ENCODE measurements at places on chromosomes 4 and X.

- no peak for DNase-seq
Observed at GRCh38 chrX:35439034-35439660, 359.0 kb upstream of the MAGEB16 start.

GRCh38 chrX:66074920-66075879 is 35.3 kb upstream of the VSIG4 start:
- no peak for DNase-seq

DNA sequence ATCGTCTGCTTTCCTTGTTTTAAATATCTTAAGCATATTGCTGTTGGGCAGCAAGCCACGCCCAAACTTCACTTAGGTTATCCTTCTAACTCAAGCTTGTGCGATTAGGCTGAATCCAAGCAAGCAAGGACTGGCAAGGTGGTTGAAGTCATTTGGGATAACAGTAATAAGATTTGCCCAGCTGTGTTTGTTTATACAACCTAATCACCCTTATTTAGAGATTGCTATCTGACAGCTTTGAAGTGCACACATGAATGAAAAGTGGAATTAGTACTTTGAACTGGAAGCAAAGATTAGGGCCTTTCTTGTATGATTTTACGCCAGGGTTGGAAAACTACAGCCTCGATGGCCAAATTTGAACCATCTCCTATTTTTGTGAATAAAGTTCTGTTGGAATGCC is 182.1 kb downstream of the ASB9 start:
- no peak for DNase-seq

GRCh38 chr4:61003301-61003700 is 196.8 kb upstream of the ADGRL3 start:
- DNase-seq: no peak

GRCh38 chr4:189656641-189657040 is 284.0 kb upstream of the FRG1 start:
- no peak for DNase-seq

GRCh38 chr4:114986133-114986532 is 127.3 kb downstream of the NDST4 start:
- DNase-seq: no peak

GRCh38 chr4:181416966-181417365 is 826.2 kb upstream of the TENM3 start:
- DNase-seq: no peak

- DNase-seq: no peak
Observed at GRCh38 chr4:20421603-20421985, 169.9 kb downstream of the SLIT2 start.

DNA sequence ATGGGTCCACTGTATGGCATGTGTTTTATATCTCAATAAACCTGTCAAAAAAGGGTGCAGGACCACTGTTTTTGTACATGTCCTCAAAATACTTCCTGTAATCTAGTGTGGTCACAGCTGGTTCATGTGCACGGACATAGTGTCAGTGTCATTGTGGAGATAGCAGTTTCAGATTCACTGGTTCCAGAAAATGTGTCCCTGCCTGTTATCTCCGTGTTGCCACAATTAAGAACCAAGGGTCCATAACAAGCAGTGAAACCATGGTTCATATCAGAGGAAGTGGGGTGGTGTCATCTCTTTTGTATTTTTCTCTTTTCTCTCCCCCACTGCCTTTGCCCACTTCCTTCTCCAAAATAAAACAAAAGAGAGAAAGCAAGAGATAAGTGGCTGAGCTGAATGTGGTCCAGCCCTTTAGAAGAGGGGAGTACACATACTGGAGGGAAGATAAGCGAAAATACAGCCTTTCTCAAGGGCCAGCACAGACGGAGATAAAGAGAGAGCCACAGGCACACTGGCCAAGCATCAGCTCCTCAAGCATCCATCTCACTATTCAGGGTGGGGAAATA is 51.2 kb downstream of the TBL1X start:
- no peak for DNase-seq

- DNase-seq: no peak
Observed at GRCh38 chr4:140056015-140056414, 98.0 kb downstream of the MAML3 start.

DNA sequence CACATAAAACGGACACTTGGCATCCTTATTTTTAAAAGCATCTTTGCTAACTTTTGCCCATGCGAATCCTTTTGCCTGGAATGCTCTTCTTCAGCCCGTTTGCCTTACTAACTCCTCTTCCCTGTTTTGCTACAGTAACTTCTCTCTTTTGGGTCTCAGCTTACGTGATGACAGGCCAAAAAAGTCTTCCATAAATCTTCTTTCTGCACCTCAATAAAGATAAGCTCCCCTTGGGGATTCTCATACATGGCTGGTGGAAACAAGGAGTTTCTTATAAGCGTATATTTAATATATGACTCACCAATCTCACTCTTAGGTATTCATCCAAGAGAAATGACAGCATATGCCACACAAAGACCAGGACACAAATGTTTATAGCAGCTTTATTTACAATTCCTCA is 192.7 kb downstream of the RCHY1 start:
- DNase-seq: no peak

DNA sequence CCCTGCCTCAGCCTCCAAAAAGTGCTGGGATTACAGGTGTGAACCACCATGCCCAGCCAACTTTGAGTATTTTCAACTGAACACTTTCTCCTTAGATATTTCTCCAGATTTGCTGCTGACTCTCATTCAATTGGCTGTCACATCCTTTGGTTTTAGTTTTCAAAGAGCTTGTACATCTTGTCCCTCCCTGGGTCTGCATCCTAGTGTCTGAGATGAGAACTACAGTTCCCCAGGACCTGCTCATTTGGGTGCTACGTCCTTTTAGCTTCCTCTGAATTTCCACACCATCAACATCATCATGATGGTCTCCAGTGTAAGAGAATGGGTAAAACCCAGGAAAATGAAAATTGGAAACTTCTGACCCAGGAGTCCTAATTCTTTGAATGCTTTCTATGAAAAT is 312.9 kb downstream of the NLGN4X start:
- DNase-seq: no peak

- no peak for DNase-seq
Observed at GRCh38 chr4:6647169-6647568, 6.7 kb downstream of the MRFAP1 start.

DNA sequence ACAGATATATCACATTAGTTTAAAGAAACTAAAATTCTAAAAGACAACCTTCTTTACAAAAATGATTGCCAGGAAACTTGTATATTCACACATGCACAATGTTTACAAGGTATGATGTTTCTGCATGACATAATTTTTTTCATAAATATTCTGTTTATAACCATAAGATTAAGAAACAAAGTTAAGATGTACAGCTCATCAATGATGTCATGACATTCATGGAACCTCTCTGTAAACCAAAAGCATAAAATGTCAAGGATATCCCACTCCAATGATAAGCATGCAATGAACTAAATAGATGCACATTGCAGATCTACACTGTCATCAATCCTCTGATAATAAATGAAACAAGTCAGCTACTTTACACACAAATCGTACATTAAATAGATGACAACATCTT is 136.0 kb downstream of the MAB21L2 start:
- DNase-seq: no peak

DNA sequence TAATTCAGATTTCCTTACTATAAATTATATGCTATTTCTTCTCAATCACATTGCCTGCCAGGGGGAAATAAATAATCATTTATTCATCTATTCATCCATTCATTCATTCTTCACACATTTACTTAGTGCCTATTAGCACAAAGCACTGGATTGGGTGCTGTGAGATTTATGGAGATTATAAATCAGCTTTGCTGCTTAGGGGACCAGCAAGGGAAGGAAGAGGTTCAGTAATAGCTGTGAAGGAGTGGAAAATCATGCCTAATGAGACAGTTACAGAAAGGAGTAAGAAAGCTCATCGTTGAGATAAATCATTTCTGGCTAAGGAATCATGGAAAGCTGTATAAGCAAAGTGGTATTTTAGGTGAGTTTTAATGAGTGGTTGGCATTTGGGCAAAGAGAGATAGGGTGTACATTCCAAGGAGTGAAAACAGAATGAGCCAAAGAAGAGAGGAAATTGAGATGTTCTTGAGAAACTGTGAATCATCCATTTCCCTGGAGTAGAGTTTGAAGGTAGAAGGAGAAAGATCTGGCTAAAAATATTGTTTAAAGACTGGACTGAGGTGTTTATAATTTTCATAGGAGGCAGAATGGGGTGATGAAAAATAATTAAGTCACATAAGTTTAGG is 9.6 kb downstream of the ARSJ start:
- DNase-seq: no peak

DNA sequence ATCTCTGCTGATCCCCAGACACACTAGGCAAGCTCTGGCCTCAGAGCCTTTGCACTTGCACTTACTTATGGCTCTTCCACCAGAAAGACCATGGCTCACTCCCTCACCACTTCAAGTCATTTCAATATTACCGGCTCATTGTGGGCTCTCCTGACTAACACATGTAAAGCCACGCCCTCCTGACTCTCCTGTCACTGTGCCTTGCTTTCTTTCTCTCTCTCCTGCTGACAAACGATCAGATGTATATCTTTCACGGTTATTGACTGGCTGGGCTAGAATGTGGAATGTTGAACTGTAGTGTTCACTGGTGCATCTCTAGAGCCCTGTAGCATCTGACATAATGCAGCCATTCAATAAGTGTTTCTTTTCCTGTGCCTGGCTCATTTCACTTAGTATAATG is 425.1 kb downstream of the RAB28 start:
- DNase-seq: no peak

DNA sequence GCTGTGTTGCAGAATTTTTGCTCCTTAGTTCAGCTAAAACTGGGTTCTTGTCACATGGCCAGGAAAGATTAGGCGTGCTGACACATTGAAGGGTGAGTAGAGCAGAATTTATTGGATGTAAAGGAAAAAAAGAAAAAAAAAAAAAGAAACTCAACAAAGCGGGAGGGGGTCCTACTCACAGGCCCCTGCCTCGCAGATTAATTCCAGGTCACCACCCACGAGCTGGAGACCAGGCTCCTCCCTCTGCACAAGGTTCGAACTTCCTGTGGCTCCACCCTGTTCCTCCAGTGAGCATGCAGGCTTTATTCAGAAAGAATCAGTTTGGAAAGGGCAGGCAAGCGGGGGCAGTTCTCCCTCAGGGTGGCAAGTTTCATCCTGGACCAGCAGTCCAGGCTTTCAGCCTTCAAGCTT is 17.1 kb downstream of the MGST2 start:
- DNase-seq: no peak

DNA sequence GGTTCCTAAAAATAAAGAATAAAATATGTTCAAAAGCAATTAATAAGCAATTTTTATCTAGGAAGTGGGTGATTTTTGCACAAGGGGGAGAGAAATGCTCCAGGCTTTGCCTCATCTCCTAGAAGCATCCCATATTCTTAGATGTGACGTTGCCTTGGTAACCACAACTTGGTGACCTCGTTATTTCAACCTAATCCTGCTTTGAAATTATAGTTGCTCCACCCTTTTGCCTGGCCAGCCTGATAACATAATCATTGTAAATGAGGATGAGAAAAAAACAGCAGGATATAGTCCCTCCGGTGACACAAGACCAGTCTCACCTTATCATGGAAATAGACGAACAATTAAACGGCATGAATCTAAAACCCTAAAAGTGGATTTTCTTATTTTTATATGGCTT is 194.4 kb downstream of the QDPR start:
- no peak for DNase-seq

DNA sequence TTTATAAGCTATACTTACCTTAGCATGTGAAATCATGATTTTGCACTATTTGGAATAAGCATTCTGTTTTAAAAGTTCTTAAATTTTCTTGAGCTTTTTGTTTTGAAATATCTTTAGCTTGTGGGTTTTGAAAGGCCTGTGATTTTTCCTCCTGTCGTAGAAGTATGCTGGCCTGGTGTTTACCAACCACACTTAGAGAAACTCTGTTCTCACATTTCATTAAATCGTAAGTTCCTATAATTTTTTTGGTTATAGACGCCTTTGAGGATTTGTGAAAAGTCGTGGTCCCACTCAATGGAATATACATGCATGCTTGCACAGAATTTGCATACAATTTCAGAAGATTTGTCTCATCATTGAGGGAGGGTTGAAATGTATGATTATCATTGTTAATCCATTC is 63.6 kb downstream of the PDLIM5 start:
- no peak for DNase-seq

GRCh38 chr4:153142700-153143438 is 61.4 kb upstream of the TRIM2 start:
- no peak for DNase-seq

GRCh38 chr4:138992676-138993075 is 22.9 kb upstream of the NOCT start:
- no peak for DNase-seq

GRCh38 chr4:61067381-61067780 is 132.7 kb upstream of the ADGRL3 start:
- DNase-seq: no peak

GRCh38 chr4:44447563-44448504 is 775 bp downstream of the KCTD8 start:
- no peak for DNase-seq

- no peak for DNase-seq
Observed at GRCh38 chr4:121226362-121226761, 62.2 kb upstream of the TNIP3 start.

- DNase-seq: peak; percentile 1
Observed at GRCh38 chrX:7444967-7445366, 297.0 kb upstream of the PUDP start.

GRCh38 chr4:23320931-23321587 is 568.8 kb downstream of the PPARGC1A start:
- no peak for DNase-seq

GRCh38 chr4:31237233-31237632 is 517.1 kb downstream of the PCDH7 start:
- DNase-seq: no peak

DNA sequence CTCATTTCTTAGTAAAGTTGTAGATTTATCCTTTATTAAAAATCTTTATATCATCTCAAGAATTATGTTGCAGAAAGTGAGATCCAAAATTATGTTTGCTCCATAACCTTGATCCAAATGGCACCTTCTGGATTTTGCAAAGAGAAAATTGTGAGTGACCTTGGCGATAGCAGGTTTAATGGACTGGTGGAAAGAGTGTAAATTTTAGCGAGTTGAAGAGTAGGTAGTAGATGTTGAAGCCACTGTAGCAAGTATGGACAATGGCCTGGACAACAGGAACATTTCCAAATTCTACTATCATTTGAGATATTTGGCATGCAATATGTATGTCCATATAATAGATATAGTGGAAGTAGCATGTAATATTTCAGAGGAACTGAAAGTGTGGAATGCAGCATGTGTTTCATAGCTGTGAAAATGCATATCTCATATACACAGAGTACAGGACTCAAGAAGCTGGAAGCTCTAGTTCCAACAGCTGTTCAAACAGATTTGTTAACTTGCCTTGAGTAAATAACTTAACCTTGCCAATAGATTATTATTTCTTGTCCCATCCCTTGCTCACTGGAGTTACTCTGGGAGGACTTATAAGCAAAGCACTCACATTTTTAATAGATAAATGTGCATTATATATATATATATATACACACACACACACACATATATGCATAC is 152.5 kb upstream of the TLL1 start:
- no peak for DNase-seq

GRCh38 chr4:144556636-144557035 is 89.3 kb upstream of the HHIP start:
- DNase-seq: no peak

- DNase-seq: no peak
Observed at GRCh38 chrX:136259543-136259942, 8.3 kb upstream of the MAP7D3 start.

GRCh38 chr4:14008494-14008893 is 381.0 kb upstream of the BOD1L1 start:
- no peak for DNase-seq
